Lower lobe of right lung (tissue), 2 donors: ENCODE measurements at places on chromosomes 7 and 10. TPM values are rescaled to one million over a fixed set of nuclear protein-coding genes. Genes with fewer than 3 reads are reported as not detected.

GRCh38 chr10:126712681-126713080 is 42.2 kb upstream of the C10orf90 start:
- DNase-seq = no peak

GRCh38 chr10:104277785-104278184 is 8.8 kb downstream of the GSTO2 start:
- DNase-seq = no peak

GNAT3 gene
- total RNA-seq = not detected

- no peak for DNase-seq
Observed at GRCh38 chr10:81036257-81036656, 498.6 kb downstream of the SH2D4B start.

ERVW-1 gene
- not detected for total RNA-seq

DNA sequence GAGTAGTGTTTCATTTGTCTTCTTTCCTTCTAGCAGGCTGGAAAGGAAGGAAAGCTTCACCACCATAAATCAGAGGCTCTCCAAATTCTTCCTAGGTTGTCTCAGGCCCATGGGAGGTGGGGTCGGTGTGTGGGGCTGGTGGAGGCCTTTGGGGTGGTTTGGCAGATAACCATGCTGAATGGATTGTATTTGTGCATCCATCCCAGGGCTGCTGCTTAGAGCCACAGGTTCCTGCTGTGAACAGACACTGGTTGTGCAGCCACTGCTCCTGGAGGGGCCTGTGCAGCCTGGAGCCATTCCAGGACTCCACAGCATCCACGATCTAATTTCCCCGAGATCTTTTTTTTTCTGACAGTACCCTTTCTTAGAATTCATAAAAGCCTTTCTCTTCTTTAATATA is 741.8 kb downstream of the SUGCT start:
- DNase-seq = no peak

GRCh38 chr10:50550291-50550839 is 73.4 kb downstream of the SGMS1 start:
- DNase-seq = no peak

GATA3 gene
- 4.6 TPM for total RNA-seq

- no peak for DNase-seq
Observed at GRCh38 chr7:41163991-41164390, 538.9 kb downstream of the INHBA start.

GRCh38 chr7:101399759-101400158 is 37.1 kb downstream of the COL26A1 start:
- DNase-seq = no peak

- DNase-seq = no peak
Observed at GRCh38 chr10:1063232-1063865, 7.2 kb downstream of the WDR37 start.

- DNase-seq = no peak
Observed at GRCh38 chr7:88398459-88398858, 91.8 kb upstream of the STEAP4 start.

ENKUR gene
- total RNA-seq = 6.5 TPM

NPY4R gene
- 1.1 TPM for total RNA-seq

DNA sequence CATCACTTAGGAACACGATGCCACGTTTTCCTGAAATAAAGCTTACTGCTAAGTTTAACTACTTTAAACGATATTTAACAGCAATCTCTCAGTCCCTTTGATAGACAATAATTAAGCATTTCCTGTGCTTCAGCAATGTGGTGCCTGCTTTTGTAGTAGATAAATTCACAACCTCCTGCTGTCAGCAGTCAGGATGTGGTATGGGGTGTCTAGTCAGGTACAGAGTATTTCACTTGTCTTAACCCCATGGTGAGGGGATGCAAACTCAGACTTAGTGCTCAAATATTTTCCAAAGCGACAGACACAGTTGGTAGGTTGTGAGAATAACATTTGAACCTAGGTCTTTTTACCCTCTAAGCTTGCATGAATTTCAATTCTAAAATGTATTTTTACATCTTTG is 526.2 kb upstream of the PFKP start:
- no peak for DNase-seq

OGDHL gene
- total RNA-seq = 0.30 TPM

- DNase-seq = no peak
Observed at GRCh38 chr7:155589001-155589980, 42.9 kb upstream of the CNPY1 start.

DNA sequence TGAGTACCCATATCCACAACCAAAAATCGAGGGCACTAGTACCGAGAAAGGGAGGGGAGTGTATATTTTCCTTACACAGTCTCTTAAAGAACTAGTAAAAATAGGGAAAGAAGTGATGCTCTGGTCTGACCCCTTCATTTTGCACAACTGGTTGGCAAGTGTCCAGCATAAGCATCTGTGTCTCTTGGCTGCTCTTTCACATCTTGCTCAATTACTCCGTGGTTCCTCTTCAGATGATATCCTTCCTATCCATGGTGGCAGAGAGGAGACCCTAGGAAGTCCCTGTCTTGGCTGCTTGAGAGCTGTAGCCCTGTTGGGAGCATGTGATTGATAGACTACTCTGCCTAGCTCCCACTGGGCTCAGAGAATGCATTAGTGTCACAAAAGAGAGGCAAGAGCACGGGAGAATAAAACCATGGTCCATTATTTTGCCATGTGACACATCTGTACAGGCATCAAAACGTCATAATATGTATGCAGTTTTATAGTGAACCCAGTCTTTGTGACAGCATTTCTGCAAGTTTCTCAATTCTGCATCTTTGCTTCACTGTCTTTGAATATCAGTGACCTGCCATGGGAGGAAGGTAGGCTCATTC is 111.8 kb upstream of the ANKRD1 start:
- DNase-seq = no peak

DNA sequence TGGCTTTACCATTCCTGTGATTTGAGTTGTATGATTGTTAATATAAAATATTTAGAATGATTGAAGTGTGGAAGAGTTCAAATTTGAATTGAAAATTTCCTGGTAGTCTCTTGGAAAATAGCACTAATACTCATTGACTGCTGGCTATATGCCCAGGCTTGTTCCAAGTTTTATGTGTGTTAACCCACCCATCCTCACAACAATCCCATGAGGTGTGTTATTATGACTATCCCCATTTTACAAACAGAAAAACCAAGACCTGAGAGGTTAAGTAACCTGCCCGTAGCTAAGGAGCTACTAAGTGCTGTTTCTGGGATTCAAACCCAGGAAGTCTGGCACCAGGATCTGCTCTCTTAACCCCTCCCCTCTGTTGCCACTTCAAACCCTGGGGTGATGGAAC is 213.9 kb downstream of the CREB5 start:
- no peak for DNase-seq

ANXA8 gene
- 15.0 TPM for total RNA-seq

LIMK1 gene
- total RNA-seq = 48.6 TPM

RASA4B gene
- total RNA-seq = 22.6 TPM

DNA sequence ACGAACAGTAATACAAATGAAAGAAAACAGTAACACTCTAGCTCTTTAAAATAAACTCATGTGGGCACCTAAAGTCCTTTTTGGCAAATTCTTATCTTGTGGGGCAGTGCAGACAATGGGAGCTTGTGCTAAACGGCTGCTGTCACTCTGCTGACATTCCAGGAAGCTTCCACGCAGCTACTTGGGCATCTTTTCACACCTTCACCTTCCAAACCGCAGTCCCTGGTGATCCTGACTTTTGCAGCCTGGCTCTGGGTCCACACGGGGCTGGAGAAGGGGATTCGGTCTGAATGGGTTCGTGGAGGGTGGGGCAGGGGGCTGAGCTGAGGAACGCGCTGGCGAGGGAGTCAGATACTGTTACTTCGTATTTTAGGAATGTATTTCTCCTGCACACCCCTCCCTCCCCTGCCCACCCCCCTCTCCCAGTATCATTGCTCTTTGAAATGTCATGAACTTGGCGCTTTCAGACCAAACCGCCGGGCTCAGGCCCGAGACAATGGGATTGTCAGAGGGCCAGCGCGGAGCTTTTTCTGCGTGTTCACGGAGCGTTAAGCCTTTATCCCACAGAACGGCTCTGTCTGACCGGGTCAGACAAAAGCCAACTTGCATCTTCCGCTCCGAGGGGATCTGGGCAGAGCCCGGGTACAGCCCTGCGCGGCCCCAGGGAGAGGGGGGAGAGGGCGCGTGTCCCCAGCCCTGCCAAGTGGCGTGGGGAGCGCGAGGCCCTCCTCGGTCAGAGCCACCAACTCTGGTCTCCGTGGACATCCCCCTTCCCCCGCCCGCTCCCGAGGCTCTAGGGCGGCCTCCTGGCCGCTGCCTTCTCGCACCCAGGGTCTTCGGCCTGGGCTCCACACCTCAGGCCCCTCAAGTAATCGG is 76.7 kb upstream of the EN2 start:
- DNase-seq = no peak

GRCh38 chr7:116340943-116341907 is 130.9 kb downstream of the TES start:
- DNase-seq = no peak

DNA sequence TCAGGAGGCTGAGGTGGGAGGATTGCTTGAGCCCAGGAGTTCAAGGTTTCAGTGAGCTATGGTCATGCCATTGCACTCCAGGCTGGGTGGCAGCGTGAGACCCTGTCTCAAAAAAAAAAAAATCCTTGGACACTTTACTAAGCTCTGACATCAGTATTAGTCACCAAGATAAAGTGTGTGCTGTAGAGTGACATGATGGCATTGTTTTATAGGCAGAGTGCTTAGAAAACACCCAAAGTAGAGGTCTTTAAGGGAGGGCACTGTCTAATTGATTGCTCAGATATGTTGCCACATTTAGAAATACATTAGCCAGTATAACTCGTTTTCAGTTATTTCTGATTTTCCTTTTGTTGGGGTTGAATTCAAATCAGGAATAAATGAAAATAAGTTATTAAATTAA is 235.9 kb downstream of the REEP3 start:
- no peak for DNase-seq

ADCY1 gene
- 2.4 TPM for total RNA-seq

CYP3A5 gene
- 15.5 TPM for total RNA-seq

DNA sequence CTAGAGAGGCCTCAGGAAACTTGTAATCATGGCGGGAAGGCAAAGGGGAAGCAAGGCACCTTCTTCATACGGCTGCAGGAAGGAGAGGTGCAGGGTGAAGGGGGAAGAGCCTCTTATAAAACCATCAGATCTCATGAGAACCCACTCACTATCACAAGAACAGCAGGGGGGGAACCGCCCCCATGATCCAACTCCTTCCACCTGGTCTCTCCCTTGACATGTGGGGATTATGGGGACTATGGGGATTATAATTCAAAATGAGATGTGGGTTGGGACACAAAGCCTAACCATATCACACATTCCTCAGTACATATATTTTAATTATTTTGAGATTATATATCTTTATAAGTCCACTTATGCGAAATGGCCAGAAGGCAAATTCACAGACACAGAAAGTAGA is 8.9 kb downstream of the HK1 start:
- DNase-seq = no peak

- no peak for DNase-seq
Observed at GRCh38 chr7:51067757-51068156, 248.9 kb downstream of the COBL start.

SOSTDC1 gene
- 8.7 TPM for total RNA-seq

DNA sequence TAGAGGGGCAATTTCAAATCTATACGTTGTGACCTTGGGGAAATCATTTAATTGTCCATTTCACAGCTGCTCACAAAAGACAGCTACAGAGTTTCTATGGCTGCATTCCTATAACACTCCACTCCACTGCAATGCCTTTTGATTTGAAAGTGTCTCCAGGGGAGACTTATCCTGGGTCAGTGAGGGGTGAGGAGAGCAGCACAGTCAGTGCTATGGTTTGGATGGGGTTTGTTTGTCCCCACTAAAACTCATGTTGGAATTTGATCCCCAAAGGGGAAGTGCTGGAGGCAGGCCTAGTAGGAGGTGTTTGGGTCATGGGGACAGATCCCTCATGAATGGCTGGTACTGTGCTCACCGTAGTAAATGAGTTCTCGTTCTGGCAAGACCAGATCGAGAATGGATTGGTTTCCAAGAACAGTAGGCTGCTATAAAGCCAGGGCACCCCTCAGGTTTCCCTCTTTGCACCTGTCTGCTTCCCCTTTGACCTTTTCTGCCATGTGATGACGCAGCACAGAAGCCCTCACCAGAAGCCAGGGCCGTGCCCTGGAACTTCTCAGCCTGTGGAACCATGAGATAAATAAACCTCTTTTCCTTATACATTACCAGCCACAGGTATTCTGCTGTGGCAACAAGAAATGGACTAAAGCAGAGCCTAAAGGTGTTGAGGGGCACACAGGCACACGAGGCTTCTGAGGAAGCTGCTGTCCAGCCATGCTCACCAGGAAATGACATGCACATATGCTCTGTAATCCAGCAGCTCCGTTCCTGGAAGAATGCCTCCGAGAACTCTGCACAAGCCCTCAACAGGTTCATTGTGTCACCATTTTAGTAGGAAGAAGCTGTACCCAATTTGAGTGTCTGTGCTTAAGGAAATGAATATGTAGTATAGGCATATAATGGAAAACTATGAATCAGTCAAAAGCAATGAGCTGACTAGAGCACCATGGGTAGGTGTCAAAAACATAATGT is 5.0 kb upstream of the PAPOLB start:
- DNase-seq = no peak

DNA sequence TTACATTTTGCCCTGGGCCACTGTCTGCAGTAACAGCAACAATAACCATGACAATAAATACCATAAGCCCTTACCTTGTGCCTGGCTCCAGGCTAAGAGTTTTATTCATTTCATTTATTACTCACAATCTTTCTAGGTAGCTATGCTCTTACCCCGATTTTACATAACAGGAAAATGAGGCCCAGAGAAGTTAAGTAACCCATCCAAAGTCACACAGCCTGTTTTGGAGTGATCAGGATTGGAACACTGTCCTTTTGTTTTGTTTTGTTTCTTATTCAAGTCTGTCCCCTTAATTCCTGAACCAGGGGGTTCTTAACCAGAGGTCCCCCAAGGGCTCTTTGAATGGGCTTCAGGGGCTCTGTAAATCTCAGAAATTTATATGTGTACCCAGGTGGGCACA is 4.2 kb upstream of the LBX1 start:
- DNase-seq = no peak

DNA sequence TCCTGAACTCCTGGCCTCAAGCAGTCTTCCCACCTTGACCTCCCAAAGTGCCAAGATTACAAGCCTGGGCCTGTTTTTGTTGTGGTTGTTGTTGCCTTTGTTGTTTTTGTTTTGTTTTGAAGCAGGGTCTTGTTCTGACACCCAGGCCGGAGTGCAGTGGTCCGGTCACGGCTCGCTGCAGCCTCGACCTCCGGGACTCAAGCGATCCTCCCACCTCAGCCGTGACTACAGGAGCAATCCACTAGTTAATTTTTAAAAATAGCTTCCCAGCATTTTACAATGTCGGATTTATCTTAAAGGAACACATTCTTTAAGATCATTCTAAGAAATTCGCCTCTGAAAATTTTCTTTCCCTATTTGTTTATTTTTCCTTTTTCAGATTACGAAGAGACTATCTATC is 27.7 kb upstream of the AP5Z1 start:
- DNase-seq = no peak

DNA sequence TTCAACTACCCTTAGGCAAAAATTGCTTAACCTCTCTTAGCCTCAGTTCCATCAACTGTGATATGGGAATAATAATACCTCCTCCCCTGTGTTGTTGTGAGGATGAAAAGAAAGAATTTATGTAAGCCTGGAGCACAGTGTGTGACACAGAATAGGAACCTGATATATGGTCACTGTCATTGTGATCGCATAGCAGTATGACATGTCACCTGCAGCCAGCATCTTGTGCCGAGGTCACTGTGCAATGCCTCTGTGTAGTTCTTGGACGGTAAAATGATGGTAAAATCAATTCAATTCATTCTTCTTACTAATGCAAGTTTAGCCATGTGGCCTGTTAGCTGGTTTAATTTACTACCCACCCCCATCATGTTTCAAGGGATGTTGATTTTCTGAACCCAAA is 54.6 kb upstream of the GPR158 start:
- no peak for DNase-seq

GRCh38 chr10:116768786-116769185 is 26.4 kb upstream of the HSPA12A start:
- DNase-seq = no peak
